ENCODE measurements at places on chromosomes 2 and 18.

GRCh38 chr2:145617906-145618305 is 1098.0 kb upstream of the ZEB2 start:
- no peak for DNase-seq

DNA sequence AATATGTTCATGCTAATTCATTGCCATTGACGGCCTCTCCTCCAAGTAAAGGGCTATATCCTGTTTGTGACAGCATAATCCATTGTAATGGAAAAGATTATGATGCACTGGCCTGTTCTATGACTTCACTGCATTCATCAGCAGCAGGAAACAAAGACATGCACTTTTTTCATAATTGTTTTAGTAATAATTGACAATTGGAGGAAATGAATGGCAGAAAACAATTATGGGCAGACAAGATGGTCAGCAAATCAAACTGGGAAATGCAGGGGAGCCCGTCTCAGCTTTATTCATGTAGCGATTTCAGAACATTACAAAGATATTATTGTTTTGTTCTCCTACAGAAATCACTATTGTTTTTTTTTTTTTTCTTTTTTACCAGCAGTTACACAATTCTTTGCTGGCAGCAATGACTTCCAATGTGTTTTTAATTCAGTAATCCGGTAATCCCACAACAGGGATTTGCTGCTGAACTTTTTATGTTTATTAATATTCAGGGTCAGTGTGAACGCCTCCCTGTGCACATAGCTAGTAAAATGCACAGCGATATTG is 33.8 kb upstream of the RASGRP3 start:
- no peak for DNase-seq

- peak; percentile 52 for DNase-seq
Measured at GRCh38 chr2:240818293-240819125, 1.5 kb downstream of the KIF1A start.

GRCh38 chr18:67421651-67422050 is 94.9 kb downstream of the DSEL start:
- DNase-seq: no peak

- no peak for DNase-seq
Measured at GRCh38 chr2:26519396-26520147, 41.6 kb upstream of the OTOF start.

DNA sequence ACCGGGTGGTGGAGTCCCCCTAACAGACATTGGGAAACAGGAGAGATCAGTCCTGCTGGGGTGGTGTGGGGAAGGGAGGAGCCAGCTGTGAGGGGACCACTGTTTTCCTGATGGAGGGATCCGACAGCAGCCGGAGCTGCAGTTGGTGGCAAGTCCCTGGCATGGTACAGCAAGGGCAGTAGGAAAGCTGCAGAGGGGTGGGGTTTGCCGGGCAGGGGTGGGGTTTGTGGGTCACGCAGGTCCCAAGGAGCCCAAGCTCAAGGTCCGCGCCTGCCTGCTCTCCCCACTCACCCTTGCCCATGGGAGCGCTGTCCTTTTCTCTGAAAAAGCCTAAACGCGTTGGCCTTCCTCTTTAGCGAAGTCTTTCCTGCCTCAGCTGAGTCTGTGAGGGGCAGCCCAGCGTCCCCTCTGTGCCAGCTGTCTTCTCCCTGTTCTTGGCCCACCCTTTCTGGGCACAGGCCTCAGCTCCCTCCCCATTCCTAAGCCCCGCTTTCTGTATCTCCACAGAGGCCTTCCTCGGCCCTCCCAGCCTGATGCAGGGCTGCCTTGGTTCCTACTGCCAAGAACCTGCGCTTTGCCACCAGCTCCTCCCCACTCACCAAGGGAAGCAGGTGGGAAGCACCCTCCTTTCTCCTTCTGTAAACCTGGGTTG is 29.3 kb upstream of the INHBB start:
- DNase-seq: no peak

DNA sequence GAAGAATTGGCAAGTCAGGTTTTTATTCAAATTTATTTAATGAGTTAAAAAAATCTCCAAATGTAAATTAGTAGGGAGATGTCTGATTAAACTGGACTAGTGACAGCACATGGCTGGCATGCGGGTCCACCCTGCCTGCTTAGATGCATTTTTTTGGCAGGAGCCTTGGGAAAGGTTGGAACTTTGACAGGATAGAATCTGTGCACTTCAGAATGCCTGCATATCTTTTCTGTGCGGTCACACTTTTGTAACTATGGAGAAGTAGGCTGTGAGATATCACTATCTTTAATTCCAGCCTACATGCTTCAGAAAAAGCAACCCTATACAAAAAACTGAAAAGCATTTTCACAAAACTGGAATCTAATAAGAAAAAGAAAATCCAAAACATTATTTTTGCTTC is 317.8 kb downstream of the MBD2 start:
- no peak for DNase-seq

GRCh38 chr2:150994076-150994475 is 267.6 kb downstream of the RBM43 start:
- no peak for DNase-seq

GRCh38 chr2:88735133-88735532 is 43.7 kb downstream of the RPIA start:
- no peak for DNase-seq

DNA sequence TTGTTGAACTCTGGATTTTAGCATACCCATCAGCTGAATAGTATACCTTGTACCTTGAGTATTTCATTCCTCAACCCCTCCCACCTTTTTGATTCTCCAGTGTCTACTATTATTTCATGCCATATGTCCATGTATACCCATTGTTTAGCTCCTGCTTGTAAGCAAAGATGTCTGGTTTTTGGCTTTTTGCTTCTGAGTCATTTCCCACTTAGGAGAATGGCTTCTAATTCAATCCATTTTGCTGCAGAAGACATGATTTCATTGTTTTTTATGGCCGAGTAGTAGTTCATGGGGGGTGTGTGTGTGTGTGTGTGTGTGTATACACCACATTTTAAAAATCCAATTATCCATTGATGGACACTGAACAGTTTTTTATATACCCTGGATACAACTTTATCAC is 24.3 kb upstream of the MOCOS start:
- no peak for DNase-seq

DNA sequence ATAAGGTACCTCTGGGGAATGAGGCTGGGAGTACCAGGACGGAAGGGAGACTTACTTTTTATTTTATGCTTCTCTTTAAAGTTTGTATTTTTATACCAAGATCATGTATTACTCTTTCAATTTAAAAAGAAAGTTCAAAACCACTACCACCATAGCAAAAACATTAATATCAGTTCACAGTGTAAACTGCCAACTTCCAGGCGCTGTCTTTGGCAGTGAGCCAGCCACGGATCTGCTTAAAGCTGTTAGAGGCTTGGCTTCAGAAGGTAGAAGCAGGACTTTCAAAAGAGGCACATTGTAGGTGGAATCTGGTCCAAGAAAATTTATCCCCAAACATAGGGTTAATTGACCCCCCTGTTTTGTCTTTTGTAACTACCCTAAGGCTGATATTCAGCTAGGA is 74.8 kb downstream of the B3GNT2 start:
- peak; percentile 17 for DNase-seq

DNA sequence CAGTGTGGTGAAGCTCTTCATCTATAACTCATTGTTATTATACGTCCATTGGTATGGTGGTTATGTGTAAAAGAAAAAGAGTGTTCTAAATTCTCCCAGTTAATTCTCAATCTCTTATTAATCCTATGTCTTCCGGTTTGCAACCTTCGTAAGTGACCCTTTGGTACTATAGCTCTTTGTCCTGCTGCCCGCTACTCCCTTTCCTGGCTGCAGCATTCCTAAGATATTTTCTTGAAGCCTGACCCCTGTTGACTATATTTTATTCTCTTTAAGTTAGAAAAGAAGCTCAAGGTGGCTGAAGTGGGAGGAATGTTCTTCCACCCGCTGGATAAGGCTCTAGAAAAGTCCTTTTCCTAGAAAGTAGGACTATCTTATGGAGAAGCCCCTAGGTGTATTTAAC is 684.8 kb downstream of the SOCS6 start:
- DNase-seq: no peak

DNA sequence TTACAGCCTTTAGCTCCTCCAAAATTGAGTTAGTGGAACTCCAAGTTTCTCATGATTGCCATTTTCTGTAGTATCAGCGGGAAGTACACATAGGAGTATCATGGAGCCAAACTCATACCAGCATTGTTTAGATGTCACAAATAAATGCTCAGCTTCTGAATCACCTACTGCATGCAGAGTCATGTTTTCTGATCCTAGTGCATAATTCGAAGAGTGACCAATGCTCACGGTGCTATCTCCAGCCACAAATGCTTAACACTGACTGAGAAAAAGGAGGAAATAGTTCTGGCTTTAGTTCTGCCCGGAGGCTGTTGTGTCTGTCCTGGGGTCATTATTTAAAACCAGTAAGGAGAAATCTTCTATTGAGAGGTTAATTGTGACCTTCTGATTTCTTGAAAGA is 45.4 kb upstream of the LRATD1 start:
- no peak for DNase-seq

- no peak for DNase-seq
Measured at GRCh38 chr2:200860092-200860795, 4.2 kb downstream of the CLK1 start.

DNA sequence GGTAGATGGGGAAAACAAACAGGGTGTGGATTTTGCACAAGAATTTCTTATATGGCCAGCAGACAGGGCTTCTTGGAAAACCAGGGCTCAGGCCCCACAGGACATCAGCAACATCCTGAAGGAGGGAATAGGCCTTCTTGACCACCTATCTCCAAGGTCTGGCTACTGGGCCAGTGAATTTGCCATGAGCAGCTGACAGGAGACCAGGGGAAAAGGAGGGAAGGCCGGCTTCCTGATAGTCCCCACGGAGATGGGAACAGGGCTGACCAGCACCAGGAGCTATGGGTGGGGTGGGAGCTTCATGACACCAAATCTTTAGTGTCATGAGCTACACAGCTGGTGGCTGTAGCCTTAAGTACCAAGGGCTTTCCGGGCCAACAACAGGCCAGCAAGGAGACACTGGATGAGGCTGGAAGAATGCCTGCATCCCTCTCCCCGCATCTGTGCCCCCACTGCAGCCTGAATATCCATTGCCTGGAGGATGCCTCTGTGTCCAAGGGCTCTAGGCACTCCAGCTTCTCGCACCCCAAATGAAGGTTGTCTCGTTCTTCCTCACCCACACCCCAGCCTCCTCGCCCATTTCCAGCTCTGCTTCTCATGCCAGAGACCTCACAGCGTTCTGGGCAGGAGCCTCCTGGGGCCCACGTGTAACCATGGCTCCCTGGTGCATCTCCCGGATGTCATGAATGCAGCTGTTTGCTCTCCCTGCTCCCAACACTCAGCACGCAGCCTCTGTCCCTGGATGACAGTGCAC is 74.8 kb downstream of the EMX1 start:
- peak; percentile 29 for DNase-seq

GRCh38 chr2:68157002-68157401 is 686 bp upstream of the PNO1 start:
- DNase-seq: no peak

DNA sequence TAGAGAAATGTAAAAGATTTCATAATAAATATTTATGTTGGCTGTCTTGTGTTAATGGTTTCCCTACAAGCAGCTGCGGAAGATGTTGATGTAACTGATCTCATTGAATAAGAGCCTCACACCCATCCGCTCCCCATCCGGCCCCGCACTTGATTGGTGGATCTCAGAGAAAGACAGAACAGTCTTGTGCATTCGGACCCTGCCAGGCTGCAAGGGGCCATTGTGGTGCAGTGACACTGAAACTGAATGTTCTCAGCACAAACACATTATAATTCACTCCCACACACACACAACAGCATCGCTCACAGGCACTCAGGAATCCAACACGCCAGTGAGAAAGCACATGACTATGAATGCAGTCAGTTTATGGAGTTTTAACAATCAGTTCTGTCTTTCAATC is 47.8 kb downstream of the PRELID3A start:
- DNase-seq: peak; percentile 45

GRCh38 chr2:81675641-81676040 is 1371.1 kb upstream of the LRRTM1 start:
- no peak for DNase-seq

- no peak for DNase-seq
Measured at GRCh38 chr2:17517481-17518211, 594 bp downstream of the RAD51AP2 start.

DNA sequence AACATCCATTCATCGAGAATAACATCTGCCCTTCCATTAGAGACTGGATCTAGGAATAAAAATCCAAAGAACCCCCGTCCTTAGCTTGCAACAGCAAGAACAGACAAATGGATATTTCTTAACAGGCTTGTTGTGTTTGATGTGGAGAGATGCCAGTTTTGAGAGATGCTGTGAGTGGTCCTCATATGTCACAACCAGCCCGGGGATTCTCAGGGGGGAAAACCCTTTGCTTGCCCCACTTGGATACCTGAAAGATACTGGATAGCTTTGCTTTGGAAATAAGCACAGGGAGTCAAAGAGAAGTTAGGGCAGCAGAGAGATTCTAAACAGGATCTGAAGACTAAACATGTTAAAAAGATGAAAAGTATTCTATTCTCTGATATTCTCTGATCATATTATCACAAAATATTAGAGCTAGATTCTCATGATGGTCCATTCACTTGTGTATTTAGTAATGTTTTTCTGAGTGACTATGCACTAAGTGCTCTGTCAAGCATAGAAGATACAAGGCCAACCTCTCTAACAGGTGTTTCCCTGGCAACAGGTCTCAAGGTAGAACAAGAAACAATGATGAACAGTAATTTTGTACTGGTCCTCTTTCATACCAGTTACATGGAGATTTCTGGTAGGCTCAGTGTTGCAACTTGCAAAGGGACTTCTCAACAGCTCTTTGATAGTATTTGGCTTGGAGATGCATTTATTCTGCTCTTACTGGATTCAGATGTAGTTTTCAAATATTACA is 348.2 kb downstream of the MYCN start:
- DNase-seq: no peak

GRCh38 chr2:46902465-46902864 is 13.1 kb downstream of the MCFD2 start:
- DNase-seq: no peak

GRCh38 chr18:24934258-24934932 is 417.6 kb downstream of the ZNF521 start:
- no peak for DNase-seq

DNA sequence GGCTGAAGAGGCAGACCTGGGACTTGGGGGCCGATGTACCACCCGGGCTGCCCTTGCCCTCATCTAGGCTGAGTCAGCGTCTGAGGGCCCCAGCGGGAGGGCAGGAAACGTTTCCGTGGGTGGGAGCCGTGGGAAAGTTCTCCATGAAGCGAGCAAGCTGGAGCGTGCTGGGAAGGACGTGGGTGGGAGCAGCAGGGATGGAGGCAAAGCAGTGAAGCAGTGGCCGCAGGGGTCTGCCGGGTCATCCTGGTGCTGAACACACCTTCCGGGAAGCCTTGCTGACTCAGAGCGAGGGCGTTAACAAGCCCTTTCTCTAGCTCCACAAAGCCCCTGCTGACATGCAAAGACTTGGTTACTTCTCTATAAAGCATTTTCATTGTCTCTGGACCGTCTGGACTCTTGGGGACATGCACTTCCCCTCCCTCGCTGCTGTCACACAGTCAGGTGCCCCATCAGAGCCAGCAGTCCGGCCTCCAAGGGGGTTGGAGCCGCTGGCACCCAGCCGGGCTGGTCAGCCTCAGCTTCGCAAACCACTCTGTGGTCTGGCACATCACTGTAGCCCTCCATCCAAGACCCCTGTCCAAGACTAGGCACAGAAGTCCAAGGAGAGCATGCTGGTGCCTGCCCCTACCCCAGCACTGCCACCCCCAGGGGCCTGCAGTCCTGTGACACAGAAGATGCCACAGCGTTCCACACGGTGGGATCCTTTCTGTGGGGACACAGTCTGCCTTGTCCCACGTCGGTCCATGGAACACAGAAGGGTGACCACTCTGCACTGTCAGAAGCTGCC is 115.1 kb upstream of the GPC1 start:
- peak; percentile 71 for DNase-seq

GRCh38 chr2:42163444-42164045 is 5.6 kb upstream of the EML4 start:
- no peak for DNase-seq

- DNase-seq: no peak
Measured at GRCh38 chr2:19664646-19665045, 237.1 kb downstream of the TTC32 start.
